ENCODE measurements at places on chromosomes 5 and 9. TPM values are rescaled to one million over a fixed set of nuclear protein-coding genes. Genes with fewer than 3 reads are reported as not detected.

PCDHAC1 gene
- not detected for total RNA-seq

GLRA1 gene
- total RNA-seq, result not detected

IFNA2 gene
- total RNA-seq, result not detected

EPB41L4B gene
- not detected for total RNA-seq

CHSY3 gene
- total RNA-seq, result not detected

LRRC70 gene
- 1.2 TPM for total RNA-seq

CCL27 gene
- total RNA-seq, result not detected

IRX1 gene
- total RNA-seq, result not detected

MPDZ gene
- total RNA-seq, result not detected

CNTLN gene
- not detected for total RNA-seq

TTLL11 gene
- total RNA-seq, result 3.2 TPM

PCDHGB2 gene
- 0.81 TPM for total RNA-seq

PHF2 gene
- total RNA-seq, result 35.2 TPM

Measured in naive thymus-derived CD8-positive, alpha-beta T cell (primary cell).